Dorsolateral prefrontal cortex (tissue), 122 donors: ENCODE measurements at places on chromosomes 3 and 15. TPM values are rescaled to one million over a fixed set of nuclear protein-coding genes. Genes with fewer than 3 reads are reported as not detected.

DNA sequence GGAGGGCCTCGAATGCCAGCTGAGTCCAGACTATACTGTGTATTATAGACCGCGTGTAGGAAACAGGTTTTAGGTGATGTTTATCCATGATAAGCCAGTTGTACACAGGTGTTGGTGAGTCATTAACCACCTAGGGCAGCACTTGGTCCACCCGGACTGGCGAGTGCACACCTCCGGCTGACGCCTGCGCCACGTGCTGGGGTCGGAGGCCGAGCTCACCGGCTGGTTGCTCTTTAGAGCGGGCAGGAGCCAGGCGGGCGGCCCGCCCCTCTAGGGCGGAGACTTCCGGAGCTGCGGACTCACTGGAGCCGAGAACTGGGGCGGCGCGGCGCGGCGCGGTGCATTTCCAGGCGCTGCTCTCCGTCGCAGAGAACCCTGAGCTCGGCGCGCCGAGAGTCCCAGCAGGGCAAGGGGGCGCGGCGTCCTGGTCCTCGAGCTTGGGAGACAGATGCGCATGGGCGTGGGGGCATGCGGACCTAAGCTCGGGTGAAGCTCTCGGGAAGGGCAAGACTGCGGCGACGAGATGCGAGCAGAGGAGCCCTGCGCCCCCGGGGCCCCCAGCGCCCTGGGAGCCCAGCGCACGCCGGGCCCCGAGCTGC is at the start of gene ESYT3:
ESYT3 (plus strand) TSS at position 341 of the 599 bp plus-strand sequence; CDS start at position 524, 183 bp downstream.
- peak; percentile 42 for DNase-seq

PPM1L gene
- 93.3 TPM for total RNA-seq

DNA sequence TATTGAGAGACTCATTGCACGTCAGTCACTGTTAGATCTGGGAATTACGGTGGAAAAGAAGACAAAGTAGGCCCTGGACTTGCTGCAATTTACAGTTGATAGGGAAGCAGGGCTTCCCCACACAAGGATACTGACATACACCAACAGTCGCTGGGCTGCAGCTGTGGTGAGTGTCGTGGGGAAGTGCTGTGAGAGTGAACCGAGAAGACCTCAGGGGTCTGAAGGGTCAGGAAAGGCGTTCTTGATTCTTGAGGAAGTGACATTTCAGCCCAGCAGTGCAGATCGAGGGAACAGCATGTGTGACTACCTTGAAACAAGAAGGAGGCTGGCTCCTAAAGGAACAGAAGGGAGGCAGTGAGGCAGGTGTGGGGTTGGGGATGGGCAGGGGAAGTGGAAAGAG is 22.5 kb downstream of the MYZAP start:
- no peak for DNase-seq

RPP25 gene
- 9.9 TPM for total RNA-seq

FBN1 gene
- total RNA-seq, result 32.5 TPM

GRCh38 chr3:158532099-158532734 is 38.8 kb upstream of the MLF1 start:
- no peak for DNase-seq

CYFIP1 gene
- total RNA-seq, result 86.0 TPM

DIPK2A gene
- total RNA-seq, result 32.2 TPM

- no peak for DNase-seq
Observed at GRCh38 chr3:5277612-5278236, 90.2 kb downstream of the EDEM1 start.

ZNF385D gene
- total RNA-seq, result 29.8 TPM

MON1A gene
- 29.5 TPM for total RNA-seq

DNA sequence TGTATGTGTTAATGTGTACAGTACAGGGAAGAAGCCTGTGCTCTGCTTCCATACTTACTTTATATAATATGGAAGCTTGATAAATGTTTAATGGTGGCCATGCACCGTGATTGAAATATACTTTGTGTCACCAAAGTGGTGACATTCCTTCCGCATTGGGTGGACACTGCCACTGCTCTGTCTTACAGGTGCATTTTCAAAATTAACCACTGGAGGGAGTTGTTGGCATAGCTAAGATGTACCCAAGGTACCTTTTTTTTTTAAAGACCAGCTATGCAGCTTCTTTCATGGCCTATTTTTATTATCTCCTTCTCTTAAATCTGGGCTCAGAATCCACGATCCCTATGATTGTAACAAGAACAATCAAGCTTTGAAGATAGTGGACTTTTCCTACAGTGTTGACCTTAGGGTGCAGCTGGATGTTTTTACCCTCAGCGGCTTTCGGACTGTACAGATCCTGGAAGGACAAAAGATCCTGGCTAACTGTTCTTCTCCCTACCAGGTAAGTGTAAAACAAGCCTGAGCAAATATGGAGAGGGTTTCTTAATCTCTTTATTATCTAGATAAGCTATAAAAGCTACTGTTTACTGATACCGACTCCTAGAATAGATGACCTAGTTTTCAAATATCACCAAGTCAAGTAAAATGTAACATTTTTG is 21.6 kb upstream of the PAK6 start:
- DNase-seq, result no peak

DNA sequence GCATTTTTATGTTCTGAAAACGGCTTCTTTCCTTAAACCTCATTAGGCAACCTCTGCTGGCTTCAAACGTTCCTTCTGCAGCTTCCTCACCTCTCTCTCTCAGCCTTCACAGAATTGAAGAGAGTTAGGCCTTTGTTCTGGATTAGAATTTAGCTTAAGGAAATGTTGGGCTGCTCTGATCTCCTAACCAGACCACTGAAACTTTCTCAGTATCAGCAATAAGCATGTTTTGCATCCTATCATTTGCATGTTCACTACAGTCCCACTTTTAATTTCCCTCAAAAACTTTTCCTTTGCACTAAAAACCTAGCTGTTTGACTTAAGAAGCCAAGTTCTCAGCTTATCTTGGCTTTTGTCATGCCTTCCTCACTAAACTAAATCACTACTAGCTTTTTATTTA is 49.5 kb downstream of the SMARCC1 start:
- no peak for DNase-seq

DNA sequence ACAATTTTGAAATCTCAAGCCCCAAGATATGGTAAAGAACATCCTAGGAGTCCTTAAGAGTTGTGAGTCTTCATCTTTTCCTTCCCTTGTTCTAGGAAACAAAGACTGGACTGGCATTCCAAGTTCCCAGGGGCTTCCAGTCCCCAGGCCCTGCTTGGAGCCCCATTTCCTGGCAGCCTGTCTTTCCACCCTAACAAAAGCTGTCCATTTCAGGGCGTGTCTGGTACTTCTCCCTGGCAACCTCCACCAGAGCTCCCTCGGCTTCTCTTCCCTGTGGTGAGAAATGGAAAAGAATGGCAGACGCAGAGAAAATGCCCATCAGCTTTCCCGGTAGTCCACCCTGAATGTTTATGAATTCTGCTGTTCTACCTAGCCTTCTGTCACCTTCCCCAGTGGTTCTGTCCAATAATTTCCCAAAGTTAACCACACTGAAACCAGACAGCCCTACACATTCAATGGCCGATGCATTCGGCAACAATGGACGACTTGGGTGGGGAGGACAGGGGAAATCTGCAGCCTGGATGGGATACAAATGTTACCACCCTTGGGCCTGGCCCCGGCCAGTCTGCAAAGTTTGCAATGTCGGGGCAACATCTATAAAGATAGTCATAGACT is 6.8 kb downstream of the RAB6B start:
- DNase-seq, result no peak

- DNase-seq, result no peak
Observed at GRCh38 chr15:80264031-80264430, 12.0 kb upstream of the CTXND1 start.

- DNase-seq, result peak; percentile 27
Observed at GRCh38 chr3:65979162-65979561, 59.6 kb downstream of the MAGI1 start.

GRCh38 chr3:79018671-79019136 is 749.1 kb downstream of the ROBO1 start:
- peak; percentile 62 for DNase-seq

DNA sequence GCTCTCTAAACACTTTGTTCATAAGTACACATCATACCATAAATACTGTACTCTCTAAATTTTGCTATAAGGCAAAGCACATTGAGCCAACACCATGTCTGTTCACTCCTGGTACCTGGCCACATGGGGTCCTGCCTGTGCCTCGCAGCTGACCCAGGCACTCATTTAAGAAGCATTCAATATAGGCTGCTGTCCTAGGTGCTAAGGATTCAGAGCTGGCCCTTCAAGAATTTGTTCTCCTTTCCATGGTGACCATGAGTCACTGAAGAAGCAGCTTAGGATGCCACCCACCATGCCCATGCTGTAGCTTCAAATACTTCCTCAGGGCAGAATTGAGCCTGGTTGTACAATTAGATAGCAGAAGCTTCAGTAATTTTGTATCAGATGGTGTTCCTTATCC is 119.2 kb upstream of the ZBED2 start:
- no peak for DNase-seq

DNA sequence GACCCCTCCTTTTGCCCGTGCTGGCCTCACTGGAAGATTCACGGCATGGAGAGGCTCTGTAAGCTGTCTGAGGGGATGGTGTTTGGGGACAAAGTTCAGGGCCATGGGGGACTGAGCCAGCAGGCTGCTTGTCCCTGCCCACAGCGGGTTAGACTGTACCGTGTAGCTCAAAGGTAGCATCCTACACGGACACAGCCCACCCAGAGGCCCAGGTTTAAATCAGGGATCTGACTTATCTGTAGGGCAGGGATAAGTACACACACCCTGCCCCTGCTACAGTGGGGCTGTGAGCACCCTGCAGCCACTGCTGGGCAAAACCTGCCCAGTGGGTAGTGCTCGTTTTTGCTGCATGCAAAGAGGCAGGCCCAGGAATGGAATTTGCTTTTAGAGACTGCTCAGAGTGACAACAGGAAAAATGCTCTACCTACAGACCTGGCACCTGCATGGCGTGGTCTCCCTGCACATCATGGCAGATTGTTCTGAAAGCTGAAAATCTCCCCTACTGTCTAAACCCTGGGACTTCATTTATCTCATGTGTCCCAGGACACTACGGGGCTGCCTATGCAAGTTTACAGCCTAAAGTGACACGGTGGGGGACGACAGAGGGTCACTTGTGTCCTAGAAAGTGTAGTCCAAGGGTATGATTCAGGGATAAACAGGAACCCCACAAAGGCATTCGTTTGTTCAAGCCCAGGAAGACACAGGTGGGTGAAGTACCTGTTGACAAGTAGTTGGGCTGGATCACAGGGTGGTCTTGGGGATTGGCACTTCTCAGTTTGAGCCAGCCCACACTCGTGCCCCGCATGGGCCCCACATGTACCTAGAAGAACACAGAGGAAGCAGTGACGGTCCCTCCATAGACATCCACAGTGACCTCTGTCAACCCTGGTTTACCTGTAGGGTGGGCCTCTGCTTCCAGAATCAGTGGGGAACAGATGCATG is 27.7 kb downstream of the CHDH start:
- no peak for DNase-seq
